Foreskin keratinocyte (primary cell): ENCODE measurements at places on chromosomes 12 and 14.

GRCh38 chr12:68270358-68270757, 17.0 kb upstream of the IL22 start:
- DNase-seq, result no peak

DNA sequence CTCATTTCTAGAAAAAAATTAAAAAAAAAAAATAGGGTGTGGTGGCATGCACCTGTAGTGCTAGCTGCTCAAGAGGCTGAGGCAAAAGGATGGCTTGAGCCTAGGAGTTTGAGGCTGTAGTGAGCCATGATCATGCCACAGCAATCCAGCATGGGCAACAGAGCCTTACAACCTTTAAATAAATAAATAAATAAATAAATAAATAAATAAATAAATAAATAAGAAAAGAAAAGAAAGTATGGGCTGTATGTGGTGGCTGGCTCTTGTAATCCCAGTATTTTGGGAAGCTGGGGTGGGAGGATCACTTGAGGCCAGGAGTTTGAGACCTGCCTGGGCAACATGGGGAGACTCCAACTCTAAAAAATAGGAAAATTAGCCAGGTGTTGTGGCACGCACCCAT, 308.2 kb downstream of the ACSS3 start:
- DNase-seq, result no peak

DNA sequence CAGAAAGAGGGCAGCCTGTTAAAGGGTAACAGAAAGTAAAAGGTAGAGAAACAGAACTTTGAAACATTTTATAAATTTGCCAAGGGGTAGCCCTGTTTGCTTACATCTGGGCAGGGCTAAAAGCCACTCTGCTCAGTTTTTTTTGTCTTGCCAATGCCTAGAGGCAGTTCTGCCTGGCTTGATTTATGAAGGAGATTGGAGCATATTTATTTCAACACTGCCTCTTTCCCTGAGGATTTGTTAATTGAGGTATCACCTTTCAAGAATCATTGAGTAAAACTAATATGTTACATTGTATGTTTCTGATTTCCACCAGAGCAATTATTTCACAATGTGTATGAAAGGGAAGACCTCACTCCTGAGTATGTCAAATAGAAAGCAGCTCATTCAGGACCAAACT, 160.8 kb downstream of the GXYLT1 start:
- DNase-seq, result no peak

DNA sequence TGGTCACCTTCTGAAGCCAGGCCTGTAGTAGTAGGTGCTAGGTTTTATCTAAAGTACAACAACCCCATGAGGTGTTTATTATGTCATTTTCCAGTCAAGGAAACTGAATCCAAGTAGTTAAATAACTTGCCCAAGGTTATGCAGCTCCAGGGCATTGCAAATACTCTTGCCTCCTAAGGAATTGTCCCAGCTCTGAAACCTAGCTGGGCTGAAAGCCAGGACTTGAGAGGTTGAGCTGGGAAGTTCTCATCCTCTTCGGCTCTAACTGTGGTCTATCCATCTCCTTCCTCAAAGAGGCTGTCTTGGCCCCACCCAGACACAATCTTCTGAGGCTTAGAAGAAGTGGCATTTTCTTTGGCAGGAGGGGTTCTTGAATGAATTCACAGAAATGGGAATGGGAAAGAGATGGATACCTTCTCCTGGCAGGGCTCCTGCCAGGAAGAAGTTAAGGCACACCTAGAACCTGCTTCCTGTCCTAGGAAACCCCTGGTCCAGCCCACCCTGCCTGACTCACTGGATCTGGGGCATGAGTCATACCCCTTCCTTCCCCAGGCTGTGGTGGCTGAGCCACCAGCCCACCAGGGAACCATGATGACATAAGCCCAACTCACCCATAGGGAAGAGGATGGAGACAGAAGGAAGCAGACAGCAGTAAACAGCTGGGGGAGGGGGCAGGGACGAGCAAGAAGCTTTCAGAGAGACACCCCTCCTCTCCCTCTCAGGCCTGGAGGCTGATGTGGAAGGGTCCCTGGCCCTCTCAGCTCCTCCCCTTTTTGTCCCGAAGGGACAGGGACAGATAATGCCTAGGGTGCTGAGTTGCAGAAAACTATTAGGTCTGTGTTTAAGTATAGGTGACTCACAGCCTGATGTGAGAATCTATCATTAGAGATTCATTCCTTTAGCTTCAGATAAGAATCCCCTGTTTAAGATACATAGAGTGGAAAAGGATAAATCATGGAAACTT, 2.1 kb upstream of the PLEK2 start:
- DNase-seq, result peak; percentile 95

- DNase-seq, result no peak
Observed at GRCh38 chr12:3113671-3114325, 36.6 kb downstream of the TSPAN9 start.

DNA sequence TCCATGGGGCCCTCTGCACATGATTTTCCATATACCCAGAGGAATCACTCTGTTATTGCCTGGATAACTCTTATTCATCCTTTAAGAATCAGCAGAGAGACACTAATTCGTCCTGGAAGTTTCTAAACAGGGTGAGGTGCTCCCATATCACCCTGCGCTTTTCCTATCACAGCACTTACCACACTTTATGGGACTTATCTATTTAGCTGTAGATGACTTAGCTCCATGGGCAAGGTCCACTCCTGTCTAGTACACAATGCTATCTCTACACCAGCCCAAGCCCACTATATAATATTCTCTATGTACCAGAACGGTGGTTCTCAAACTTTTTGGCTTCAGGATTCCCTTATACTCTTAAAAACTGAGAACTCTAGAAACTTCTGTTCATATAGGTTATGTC, 111.7 kb downstream of the EFCAB11 start:
- DNase-seq, result no peak

GRCh38 chr14:87325741-87326140, 667.2 kb downstream of the GALC start:
- DNase-seq, result no peak

DNA sequence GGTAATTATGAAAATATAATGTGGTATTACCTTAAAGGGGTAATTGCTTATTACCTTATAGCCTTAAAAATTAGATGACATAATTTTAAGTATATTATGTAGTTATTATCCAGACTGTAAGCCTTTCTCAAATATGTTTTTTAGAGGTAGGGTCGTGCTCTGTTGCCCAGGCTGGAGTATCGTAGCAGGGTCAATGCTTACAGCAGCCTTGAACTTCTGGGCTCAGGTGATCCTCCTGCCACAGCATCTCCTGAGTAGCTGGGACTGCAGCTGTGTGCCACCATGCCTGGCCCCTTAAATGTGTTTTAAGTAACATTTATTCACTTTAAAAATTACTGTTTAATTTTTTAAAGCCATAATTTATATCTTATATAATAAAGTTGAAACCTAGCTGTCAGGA, 10.4 kb downstream of the PRPF39 start:
- DNase-seq, result no peak

- no peak for DNase-seq
Observed at GRCh38 chr12:108751821-108752220, 20.5 kb upstream of the CORO1C start.

DNA sequence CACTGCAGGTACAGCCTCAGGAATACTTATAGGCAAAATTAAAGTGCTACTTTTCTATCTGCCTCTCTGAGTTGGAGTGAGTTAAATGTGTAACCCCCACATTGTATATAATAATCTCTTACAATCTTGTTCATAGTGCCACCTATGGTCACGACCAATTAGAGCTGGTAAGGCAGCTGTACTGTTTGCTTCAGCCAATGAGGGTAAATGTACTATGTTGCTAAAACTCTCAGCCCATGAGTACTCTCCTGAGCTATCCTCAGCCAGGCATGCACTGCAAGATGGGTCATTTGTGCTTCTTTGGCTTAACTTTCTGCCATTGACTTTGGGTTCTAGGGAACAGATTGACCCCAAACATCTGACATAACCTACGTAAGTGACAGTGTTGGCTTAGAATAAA, 15.0 kb upstream of the MDM2 start:
- DNase-seq, result no peak

DNA sequence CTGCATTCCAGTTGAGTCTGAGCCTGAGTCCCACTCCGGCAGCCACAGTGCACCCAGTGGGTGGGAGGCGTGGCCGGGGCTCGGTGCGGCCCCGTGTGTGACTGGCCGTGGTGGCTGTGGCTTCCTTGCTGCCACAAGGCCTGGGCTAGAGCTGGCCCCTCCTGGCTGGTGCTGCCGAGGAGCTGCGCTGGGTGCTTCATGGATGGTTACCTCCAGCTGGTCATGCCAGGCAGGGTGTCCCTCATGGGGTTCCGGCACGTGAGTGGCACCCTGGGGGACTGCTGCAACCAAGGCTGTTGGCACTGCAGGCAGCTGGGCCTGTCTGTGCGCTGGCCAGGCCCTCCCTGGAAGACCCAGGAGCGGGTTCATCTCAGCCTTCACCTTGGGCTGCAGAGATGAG, 62.7 kb downstream of the KIF26A start:
- DNase-seq, result no peak

GRCh38 chr12:101670007-101670671, 27.3 kb upstream of the CHPT1 start:
- peak; percentile 11 for DNase-seq

GRCh38 chr14:96098309-96098998, 59.3 kb downstream of the C14orf132 start:
- peak; percentile 38 for DNase-seq

GRCh38 chr12:110811972-110812371, 34.8 kb upstream of the CCDC63 start:
- no peak for DNase-seq
